Caudate nucleus (tissue), 63 donors: ENCODE measurements at places on chromosomes 5 and 9.

DNA sequence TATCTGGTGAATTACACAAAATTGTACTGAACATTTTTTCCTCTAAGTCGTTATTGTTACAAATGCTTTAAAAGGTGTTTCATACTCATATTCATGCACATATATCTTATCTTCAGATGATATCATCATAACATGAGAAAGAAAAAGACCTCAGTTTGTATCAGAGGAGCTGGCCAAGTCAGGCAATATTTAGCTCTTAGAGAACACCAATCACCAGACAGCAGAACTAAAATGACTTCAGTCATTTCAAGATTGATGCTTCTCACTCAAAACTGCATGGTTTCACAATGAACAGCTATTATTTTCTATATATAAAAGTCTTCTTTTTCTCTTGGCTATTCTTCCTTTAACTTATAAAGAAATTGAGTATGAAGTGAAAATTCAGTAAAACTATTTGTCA lies 44.6 kb downstream of the TSSK1B start:
- DNase-seq: no peak

DNA sequence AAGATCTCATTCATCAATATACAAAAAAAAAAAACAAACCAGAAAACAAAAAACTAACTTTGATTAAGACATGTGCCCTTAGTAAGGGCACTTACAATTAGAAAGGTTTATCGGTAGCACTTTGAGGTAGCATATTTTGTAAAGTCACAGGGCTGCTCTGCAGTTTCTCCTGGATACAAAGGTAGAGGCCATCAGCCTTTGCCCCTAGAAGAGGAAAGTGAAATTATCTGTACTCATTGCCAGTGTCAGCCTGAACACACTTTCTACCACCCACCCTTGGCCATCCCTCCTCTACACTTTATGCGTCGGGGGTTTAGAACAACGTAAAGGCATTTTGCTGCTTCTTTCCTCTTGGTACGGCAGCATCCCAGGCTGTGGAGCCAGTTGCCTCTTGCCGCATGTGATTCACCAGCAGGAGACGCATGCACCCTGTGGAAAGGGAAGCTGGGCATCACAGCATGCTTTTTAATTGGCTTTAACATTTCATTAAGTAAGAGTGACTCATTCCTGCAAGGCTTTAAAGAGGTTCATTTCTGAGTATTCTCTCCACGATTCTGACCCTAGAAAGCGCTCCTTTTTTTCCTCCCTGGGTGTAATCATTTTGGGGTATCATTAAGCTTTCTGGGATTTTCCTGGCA lies 84.6 kb downstream of the CEMIP2 start:
- DNase-seq: no peak

- no peak for DNase-seq
These were observed 452.1 kb downstream of the EFNA5 start for GRCh38 chr5:107218457-107219193.

DNA sequence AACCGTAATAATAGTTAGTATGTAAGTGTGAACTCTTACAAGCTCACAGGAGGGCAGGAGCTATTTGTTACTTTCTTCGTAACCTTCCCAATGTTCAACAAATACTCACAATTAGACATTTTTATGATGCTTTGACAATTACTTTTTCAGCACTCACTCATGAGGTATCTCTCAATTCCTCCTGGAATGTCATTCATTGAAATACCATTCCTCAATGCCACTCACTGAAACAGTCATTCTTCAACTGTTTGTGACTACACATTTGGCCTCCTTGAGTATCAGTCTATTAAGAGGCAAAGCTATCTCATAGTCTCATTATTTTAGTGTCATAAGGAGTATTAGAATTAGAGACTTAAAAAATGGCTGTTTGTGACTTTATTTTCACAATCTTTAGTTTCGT lies 734.1 kb upstream of the DMAC1 start:
- no peak for DNase-seq

- DNase-seq: no peak
These were observed 608.0 kb downstream of the BRINP1 start for GRCh38 chr9:118761016-118761790.

GRCh38 chr5:116885825-116886224 lies 311.2 kb upstream of the SEMA6A start:
- no peak for DNase-seq

DNA sequence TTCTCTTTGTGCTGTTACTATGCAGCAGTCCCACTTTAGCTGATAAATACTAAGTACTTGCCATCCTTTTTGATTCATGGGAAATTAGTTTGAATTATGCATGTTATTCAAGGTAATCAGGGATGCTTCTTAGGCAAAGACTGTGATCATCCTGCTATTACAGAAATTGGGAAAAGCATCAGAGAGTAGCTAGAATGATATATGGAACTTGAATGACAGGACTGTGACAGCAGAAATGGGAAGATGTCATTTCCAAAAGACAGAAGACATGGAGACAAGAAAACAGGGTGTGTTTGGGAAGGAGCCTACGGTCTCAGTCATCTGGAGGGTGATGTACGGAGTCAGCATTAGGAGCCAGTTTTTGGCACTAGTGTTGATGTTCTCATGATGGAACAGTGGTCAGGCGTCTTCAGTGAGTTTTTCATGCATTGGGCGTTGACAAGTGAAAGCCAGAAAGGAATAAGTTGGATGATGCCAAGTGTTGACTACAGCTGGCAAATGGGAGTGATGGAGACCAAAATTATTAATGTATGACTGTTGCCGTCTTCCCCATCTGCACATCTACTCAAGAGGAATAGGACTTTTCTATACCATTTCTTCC lies 70.4 kb downstream of the TMEM167A start:
- no peak for DNase-seq
